Muscle of back (tissue), 13 donors: ENCODE measurements at places on chromosomes 13 and 19.

- no peak for DNase-seq
These were observed 5.7 kb upstream of the ZNF813 start for GRCh38 chr19:53461866-53462265.

GRCh38 chr13:28301839-28302238 lies 163.5 kb downstream of the PAN3 start:
- DNase-seq = no peak

DNA sequence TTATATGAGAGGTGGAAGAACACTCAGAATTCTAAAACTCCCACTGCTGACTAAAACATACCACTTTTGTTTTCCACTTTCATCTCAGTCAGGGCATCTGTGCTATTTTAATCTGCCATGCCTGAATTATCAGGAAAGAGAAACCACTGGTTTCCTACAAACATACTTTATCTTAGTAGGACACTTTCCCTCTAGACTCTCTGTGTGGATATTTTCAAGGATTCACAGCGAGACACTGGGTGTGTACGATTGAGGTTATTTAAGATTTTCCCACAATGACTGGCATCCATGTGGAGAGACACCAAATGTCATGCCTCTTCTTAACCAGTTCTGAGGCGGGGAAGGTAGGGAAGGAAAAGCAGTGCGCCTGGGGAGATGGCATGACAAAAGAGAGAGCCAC lies 212.2 kb downstream of the ENOX1 start:
- DNase-seq = no peak

- DNase-seq = no peak
These were observed 23.2 kb upstream of the CRTC1 start for GRCh38 chr19:18660051-18660910.

GRCh38 chr19:18895824-18896341 lies at the start of gene CERS1:
TSS of gene CERS1 (minus strand) at chr19:18896158. CDS start at chr19:18896072, 86 bp downstream.
- DNase-seq = peak; percentile 48

DNA sequence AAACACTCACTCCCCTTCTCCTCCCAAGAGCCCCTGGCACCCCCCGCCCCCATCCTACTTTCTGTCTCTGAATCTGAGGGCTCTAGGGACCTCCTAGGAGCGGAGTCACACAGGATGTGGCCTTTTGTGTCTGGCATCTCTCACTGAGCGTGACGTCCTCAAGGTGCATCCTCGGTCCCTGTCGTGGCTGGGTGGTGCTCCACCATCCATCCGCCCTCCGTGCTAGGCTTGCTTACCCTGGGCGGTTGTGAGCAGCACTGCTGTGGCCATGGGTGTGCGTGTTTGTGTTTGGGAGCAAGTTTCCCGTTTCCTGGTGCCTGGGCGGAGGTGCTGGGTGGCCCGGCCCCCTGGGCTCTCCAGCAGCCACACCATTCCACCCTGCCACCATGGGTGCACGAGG lies 12.2 kb downstream of the PLEKHJ1 start:
- no peak for DNase-seq

DNA sequence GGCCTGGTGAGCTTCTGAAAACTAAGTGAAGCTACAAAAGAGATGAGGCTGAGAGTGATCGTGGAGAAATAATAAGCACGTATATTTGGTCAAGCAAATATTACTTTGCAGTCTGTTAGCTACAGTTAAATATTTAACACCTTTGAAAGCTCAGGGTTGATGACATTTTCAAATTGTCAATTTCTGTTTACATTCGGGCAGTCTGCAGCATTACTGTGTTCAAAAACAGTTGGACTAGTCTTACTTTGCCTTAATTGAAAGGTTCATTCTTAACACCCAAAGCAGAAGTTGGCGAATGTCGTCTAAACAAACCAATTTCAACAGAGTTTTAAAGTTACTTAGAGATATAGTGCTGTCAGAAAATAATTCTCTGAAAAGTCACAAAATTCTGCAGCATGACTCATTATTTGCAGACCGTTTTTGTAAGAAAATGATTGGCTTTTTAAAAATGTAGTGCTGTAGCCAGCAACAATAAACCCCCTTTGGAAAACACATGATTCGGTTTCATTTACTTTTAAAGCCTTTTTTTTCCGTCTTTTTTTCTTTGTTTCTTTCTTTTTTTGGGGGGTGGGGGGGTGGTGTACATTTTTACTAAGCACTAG lies 549.0 kb downstream of the GPC6 start:
- DNase-seq = peak; percentile 63

DNA sequence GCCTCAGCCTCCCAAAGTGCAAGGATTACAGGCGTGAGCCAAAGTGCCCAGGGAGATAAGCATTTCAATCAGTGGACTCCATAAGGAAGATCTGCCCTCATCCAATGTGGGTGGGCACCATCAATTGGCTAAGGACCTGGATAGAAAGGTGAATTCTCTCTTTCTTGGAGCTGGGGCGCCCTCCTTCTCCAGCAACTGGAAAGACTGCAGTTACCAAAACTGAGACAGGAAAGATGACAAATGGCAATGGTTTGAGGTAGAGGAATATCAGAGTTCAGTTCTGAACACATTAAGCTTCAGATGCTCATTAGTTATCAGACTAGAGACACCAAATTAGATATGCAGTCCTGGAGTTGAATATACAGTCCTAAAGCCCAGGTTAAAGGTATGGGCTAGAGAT lies 10.5 kb upstream of the ELF1 start:
- DNase-seq = no peak

DNA sequence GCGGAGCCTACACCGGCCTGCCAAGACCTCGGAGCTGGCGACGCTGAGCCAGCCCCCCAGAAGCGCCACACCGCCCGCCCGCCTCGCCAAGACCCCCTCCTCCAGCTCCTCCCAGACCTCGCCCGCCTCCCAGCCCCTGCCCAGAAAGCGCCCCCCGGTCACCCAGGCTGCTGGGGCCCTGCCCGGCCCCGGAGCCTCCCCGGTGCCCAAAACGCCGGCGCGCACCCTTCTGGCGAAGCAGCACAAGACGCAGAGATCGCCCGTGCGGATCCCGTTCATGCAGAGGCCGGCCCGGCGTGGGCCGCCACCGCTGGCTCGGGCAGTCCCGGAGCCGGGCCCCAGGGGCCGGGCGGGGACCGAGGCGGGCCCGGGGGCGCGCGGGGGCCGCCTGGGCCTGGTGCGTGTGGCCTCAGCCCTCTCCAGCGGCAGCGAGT lies 10.2 kb downstream of the C19orf25 start:
- no peak for DNase-seq

DNA sequence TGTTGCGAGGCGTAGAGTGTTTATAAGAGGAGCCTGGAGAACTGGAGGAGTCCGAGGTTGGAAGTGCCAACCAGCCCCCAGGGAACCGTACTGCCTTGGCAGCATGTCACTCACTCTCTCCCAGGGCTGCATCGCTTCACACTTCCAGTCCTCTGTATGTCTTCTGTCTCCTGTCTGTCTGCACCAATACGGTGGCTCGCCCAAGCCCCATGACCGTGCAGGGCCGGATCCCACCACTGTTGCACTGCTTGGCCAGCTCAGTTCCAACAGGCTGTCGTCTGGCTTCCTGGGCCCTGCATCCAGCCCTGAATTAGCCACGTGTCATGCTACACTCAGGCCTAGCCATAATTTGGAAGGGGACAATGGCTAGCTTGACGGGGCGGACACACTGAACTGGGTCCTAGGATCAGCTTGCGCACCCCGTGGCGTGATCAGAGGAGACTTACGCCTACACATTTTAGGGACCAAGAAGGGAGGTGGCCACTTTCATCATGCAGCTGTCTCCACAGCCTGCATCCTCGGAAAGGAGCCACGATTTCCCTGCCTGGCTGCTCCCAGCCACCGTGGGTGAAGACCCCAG lies 147.1 kb downstream of the URI1 start:
- no peak for DNase-seq

- no peak for DNase-seq
These were observed 30.0 kb downstream of the ZNF787 start for GRCh38 chr19:56091066-56091490.

DNA sequence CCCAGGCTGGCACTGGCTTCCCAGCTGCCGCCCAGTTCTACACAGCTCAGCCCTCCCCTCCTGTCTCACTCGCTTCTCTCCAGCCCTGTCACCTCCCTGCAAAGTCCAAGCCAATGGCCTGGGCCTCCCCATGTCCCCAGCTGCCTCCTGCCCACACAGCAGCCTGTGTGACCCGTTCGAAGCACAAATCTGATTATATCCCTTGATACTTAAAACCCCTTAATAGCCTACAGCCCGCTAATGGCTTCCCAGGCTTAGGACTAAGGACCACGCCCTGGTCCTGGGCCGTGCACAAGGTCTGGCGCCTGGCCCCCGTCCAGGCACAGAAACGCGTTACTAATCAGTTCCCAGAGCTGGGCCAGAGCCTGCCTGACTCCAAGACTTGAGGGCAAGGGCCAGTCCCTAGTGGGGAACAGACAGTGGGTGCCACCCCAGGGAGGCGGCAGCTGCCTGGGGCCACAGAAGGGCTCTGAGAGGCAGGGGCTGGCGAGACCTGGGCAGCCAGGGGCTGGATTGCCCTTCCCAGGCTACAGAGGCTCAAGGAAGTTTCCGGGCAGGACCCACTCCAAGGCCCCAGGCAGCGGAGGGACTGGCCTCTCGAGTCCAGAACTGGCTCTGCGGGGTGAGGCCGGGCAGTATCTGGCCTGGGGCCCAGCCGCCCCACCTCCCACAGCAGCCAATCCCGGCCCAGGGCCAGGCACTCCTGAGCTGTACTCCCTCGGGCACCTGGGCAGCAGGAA lies 10.4 kb downstream of the XAB2 start:
- DNase-seq = peak; percentile 54

DNA sequence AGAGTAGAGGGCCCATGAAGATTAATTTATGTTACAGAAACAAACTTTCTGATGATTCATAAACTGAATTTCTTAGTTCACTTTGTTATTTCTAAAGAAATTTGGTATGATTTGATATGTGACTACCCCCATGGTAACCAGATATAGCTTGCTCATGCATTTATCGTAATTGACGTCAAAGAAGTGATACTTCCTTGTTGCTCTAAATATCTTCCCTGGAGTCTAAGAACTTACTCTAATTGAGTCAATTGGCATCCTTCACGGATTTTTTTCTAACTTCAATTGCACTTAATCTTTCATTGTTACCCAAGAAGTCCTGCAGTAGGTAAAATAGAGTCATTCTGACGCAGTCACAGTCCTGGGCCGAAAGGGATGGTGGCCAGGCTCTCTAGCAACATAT lies 240.9 kb downstream of the GPC5 start:
- no peak for DNase-seq

DNA sequence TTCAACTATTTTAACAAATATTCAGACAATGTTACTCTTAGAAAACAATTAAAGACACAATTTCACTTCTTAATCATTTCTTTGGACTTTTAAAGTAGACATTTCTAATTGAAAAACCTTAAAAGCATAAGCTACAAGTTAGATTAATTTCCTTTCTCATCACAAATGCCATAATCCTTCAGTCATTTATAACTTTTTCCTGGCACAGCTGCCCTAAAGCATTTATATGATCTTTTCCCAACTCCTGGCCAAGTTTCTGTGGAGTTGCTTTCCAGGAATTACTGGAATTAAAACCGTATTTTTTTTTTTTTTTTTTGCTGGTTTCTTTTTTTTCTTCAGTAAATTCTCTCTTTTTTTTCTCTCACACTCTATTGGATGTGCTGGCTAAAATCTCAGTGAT lies 615.9 kb downstream of the TBC1D4 start:
- peak; percentile 59 for DNase-seq

- no peak for DNase-seq
These were observed 842.1 kb upstream of the SLC10A2 start for GRCh38 chr13:103908274-103908673.

DNA sequence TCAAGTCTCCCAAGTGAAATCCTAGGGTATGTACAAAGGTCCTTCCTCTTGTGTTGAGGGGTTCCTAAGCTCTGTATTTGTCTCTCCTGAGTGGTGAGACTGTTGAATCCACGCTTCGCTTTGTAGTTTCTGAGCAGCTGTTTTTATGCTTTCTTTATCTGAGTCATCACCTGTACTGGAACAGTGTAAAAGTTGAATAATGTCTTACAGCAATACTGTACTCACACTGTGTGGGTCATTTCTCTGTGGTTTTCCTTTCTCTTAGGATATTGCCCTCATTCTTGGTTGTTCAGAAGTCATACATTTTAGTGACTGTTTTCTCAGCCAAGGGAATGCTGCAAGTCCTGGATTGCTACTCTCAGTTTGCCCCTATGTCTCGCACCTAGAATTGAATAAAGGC lies 1596.6 kb downstream of the SLITRK5 start:
- no peak for DNase-seq

GRCh38 chr19:5218963-5219530 lies 121.6 kb downstream of the PTPRS start:
- DNase-seq = no peak

DNA sequence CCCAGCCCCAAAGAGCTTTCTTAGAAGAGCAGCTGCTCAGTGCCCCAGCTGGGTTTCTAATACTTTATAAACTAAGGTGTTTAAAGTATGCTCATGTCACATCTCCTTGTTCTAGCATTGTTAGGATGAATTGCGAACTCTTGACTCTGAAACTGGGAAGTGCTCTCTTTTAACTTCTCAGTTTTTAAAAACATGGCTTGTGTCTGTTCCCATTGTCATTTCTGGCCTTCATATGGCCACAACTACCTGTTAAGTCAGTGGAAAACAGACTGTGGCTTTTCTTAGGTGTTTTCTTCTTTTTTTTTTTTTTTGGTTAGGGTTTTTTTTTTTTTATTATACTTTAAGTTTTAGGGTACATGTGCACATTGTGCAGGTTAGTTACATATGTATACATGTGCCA lies 164.7 kb downstream of the KCNRG start:
- DNase-seq = no peak

DNA sequence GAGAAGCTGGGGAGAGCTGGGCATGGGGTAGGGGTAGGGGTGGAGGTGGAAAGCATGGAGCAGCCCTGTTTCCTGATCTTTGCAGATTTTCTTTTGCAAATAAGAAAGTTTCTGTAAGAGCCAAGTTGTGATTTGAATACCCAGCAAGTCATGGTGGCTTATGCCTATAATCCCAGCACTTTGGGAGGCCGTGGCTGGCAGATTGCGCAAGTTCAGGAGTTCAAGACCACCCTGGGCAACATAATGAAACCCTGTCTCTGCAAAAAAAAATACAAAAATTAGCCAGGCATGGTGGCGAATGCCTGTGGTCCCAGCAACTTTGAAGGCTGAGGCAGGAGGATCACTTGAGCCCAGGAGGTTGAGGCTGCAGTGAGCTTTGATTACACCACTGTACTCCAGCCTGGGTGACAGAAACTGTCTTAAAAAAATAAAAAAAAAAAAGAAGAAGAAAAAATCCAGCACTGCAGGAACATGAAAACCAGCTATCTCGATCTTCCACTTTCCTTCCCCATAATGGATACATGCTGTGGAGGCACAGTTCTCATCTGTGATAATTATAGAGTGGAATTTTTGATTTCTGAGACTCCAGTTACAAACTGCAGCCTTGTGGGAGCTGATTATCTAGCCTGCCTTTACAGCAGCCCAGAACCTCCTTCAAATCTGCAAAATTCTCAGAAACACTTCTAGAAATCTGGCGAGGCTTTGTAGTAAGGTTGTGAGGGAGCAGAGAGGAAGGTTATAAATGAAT lies 12.1 kb upstream of the TEX26 start:
- no peak for DNase-seq

DNA sequence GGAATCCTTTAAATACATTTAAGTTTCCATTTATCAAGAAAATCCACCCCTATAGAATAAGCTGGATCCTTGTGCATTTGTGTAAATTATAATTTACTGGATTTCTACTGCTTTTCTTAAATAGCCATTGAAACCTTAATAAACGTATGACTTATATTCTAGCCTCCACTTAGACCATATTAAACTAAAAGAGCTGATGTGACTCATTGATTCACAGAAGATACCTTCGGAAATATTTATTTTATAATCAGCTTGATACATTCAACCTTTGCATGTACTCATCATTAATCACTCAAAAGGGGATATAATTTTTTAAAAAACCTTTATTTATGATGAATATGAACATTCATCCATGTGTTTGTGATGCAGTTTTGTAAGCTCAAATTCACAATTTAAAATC lies 136.3 kb downstream of the SPRY2 start:
- DNase-seq = no peak
